Esophagus muscularis mucosa (tissue), 4 donors: ENCODE measurements at places on chromosomes 1 and 21. TPM values are rescaled to one million over a fixed set of nuclear protein-coding genes. Genes with fewer than 3 reads are reported as not detected.

- DNase-seq: no peak
Observed at GRCh38 chr1:72734415-72734814, 452.1 kb upstream of the NEGR1 start.

DNA sequence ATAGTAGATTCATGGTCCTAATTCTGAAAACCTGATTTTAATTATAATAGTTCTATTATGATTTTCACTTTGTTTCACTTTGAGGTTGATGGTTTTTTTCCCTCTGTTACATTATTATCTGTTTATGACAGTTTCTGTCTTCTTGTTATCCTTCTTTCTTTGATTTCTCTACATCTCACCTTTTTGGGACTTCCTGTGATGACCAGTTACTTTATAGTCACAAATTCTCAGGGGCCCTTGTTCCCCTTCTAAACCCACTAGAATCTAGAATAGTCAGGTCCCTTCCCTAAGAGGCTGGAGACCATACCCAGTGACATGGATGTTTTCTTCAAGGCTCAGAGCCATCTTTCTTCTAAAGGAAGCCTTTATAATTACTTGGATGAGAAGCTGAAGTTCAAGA is 238.4 kb downstream of the GPR52 start:
- no peak for DNase-seq

DNA sequence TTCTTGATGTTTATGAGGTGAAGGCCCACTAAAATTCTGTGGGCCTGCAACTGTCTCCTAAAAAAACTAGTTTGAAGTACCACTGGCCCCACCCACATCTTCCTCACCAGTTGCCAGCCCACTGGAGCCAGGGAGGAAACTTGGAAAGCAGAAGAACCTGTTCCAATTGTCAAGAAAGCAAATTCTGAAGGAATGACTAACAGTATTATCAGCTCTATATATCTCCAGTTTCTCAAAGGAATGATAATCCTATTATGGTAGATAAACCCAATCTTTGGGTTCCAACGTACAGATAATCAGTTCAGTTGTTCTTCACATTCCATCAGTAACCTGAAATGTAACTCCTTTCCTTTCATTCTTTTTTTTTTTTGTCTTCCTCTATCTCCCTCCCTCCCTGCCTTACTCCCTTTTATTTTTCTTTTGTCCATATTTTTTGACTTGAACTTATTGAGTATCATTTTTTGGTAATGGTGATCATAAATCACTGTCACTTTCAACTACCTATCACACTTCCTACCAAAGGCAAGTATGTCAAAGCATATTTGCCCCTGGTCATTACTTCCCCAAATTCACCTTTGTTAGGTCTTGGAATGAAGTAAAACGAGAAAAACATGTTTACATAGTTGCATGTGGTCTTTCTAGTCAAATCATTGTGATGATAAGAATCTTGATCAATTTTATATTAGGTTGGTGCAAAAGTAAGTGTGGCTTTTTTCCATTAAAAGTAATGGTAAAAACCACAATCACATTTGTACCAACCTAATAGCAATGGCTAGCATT is 943.4 kb downstream of the TTLL7 start:
- DNase-seq: no peak

- DNase-seq: no peak
Observed at GRCh38 chr1:226920446-226920894, 19.6 kb upstream of the COQ8A start.

DNA sequence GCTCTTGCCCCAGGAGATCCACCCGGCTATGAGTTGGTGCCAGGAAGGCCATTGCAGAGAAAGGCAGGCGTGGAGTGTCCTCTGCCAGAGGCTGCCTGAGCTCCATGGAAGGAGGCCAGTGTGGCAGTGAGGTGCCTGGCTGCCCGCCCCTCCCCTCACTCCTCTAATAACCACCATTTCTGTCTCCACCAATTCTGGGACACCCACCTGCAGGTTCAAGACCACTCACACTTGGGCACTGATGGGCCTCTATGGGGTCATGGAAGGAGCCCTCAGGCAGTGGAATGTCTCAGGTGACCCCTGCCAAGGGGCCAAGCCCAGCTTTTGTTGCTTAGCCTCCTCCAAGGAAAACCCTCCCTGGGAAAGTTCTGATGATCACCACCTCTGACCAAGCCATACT is 731.6 kb downstream of the MATN1 start:
- no peak for DNase-seq

- no peak for DNase-seq
Observed at GRCh38 chr21:43611598-43612369, 47.5 kb downstream of the HSF2BP start.

DNA sequence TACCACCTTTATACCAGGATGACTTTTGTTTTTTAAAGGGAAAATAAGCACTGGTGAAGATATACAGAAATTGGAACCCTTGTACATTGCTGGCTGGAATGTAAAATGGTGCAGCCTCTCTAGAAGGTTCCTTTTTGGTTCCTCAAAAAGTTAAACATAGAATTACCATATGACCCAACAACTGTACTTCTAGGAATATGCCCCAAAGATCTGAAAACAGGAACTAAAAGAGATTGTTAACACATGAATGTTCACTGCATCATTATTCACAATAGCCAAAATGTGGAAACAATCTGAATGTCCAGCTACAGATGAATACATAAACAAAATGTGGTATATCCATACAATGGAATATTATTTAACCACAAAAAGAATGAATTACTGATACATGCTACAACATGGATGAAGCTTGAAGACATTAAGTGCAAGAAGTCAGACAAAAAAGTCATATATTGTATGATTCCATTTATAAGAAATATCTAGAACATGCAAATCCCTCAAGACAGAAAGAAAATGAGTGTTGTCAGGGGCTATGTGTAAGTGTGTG is 84.9 kb upstream of the DMRTA2 start:
- DNase-seq: no peak

DNA sequence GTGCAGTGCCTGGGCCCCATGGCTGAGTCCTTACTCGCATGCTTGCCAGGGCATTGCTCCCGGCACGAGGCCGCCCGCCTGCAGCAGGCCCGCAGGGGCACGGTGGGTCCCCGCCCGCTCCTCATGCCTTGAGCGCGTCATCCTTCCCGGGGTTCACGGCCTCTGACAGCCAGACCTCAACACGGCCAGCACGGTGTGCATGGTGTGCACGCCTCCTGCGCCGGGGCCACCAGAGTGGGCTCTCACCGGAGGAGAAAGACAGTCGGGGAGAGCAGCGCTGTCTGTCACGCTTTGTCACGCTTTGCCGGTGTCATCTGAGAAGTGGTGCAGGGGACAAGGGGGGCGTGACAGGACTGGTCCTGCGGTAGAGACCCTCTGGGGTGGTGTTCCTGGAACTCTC is 11.9 kb upstream of the COL18A1 start:
- DNase-seq: no peak

- DNase-seq: no peak
Observed at GRCh38 chr21:37364722-37365121, 1.9 kb upstream of the DYRK1A start.

- DNase-seq: peak; percentile 97
Observed at GRCh38 chr1:17569200-17570139, 30.0 kb downstream of the ARHGEF10L start.

DNA sequence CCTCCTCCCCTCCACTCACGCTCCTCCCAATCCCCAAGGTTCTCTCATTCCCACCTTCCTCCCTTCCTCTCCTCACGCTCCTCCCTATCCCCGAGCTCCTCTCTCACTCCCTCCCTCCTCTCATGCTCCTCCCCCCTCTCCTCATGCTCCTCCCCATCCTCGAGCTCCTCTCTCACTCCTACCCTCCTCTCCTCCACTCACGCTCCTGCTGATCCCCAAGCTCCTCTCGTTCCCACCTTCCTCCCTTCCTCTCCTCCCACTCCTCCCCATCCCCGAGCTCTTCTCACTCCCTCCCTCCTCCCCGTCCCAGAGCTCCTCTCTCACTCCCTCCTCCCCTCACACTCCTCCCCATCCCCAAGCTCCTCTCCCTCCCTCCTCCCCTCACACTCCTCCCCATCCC is 31.4 kb downstream of the PGBD5 start:
- DNase-seq: no peak

- no peak for DNase-seq
Observed at GRCh38 chr1:183808296-183809027, 3.5 kb downstream of the RGL1 start.

DNA sequence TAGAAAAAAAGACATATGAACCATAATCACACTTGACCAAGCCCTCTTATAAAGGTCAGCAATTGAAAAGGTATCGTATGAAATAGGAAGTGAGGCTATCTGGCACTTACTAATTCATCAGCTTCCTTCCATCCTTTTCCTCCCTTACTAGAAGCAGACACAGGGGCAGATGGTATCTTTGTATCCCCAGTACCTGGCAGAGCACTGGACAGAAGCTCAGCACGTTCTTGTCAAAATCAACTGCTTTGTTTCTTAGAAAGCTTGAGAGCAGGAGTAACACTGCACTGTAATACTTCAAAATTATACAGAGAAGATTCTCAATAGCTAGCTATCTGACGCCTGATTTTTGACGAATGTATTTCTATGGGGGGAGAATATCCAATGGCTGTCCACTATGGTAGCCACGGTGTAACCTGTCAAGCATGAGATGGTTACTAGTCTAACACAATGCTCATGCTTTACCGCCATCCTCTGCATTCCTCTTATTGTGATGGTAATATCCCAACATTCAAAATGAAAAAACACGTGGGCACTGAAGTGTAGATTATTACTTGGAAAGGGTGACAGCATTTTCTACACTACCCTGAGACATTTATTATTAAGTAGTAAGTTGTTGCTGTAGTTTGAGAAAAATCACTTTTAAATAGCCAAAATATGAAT is 175.6 kb downstream of the SIPA1L2 start:
- DNase-seq: no peak

PDPN gene
- total RNA-seq: 6.9 TPM

C1QB gene
- total RNA-seq: 298 TPM

NFASC gene
- 31.1 TPM for total RNA-seq

HPDL gene
- not detected for total RNA-seq

CFAP107 gene
- not detected for total RNA-seq
